ENCODE measurements at places on chromosomes 5 and 9.

DNA sequence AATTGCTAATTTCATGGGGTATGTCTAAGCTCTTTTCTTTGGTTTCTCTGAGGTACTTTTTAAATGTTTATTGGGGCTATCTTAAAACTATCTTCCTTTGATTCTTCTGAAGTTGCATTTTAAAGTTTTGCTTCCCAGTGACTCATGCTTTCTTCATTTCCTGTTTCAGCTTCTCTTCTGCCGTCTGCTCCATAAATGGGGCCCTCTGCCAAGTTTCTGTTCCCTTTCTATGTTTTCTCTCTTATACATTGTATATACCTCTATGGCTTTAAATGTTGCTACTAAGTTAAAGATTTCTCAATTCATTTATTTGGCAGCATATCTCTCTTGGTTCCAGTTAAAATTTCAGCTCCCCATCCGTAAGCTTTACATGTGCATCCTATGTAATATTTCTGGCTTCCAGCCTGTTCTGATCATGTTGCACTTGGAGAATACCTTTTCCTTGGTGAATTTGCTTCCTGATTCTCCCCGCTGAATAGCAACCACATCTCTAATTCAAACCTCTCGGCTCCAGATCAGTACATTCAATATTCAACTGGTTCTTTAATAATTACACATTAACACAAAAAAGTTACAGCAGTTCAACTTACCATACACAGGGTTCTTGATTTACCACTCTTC, 125.3 kb downstream of the ST8SIA4 start:
- DNase-seq, result no peak

GRCh38 chr5:42779083-42779482, 22.5 kb downstream of the CCDC152 start:
- no peak for DNase-seq

DNA sequence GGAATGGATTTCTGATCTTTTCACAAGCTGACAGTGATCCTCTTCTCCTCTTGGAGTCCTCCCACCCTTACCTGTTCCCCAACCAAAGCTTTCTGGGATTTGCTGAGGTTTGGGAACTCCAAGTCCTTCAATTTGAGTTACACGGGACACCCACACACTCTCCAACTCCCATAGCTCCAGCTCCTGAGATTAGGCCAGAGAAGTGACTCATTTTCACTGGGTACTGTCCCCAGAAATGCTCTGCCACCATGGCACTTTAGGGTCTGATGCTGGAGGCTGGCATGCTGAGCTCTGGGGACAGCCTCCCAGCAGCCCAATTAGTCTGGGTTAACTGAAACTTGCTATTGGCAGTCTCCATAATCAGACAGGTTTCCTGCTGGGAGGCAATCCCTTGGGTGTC, 14.0 kb upstream of the HRCT1 start:
- no peak for DNase-seq

GRCh38 chr9:98040212-98040611, 16.3 kb upstream of the NANS start:
- no peak for DNase-seq

DNA sequence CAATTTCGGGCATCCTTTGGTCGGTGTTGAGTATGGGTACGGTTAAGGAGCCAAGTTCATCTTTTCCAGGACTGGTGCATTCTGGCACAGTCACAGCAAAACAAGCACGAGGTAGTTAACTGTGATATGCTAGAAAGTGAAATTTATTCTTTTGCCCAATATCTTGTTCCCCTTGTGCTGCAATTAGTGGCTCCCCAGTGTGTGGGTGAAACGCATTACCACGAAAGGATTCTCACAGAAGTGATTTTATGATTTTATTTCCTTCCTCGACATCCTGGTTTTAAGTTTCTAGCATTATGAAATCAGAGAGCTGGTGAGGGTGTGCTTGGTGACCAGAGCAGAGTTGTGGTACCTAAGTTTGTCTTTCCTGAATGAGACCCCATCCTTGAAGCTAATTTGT, 1.5 kb downstream of the FRMPD1 start:
- DNase-seq, result no peak

DNA sequence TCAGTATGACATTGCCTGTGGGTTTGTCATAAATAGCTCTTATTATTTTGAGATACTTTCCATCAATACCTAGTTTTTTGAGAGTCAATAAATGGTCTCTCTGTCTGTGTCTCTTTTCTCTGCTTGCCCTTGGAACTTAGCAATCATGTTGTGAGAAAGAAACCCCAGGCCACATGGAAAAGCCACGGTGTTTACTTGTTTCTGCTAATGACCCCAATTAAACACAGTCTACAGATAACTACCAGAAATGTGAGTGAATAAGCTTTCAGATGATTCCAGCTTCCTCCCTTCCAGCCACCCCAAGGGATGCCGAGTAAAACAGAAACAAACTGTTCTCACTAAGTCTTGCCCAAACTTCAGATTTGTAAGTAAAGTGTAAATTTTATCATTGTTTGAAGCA, 584.9 kb downstream of the MAT2B start:
- DNase-seq, result no peak

- DNase-seq, result no peak
Measured at GRCh38 chr9:76603448-76603895, 144.5 kb downstream of the GCNT1 start.

DNA sequence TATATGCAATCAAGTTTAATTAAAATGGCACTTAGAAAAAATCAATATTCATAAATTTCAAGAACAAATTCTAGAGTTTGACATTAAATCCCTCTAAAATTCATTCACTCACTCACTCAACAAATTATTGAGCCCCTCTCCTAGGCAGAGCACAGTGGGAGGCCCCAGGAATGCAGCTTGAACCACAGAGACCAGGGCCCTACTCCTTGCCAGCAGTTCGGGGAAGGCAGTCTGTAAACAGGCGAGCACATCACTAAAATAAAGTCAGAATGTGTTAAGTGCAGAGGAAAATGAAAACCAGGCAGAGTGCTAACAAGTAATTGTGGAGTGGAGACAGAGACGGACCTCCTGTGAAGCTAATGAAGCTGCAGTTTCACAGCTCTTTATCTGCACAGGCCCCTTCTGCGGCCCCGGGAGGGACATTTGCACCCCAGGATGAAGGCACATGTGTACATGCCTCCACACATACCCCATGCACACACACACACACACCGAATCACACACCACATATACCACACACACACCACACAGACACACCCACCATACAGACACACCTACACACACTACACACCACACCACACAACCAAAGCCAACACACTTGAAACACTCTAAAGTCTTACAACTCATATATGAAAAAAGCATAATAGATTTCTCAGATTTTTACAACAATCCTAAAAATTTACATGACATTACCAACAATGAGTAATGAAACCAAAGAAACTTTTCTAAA, 40.5 kb downstream of the BHMT start:
- DNase-seq, result no peak

DNA sequence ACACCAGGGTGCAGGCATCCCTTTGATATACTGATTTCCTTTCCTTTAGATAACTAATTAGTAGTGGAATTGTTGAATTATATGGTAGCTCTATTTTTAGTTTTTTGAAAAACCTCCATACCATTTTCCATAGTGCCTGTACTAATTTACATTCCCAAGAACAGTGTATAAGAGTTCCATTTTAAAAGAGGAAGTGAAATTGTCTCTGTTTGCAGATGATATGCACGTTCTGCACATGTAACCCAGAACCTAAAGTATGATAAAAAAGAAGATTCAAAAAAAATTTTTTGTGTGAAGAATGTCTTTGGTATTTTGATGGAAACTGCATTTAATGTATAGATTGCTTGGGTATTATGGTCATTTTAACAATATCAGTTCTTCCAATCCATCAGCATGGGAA, 424.0 kb upstream of the CCNH start:
- DNase-seq, result no peak

DNA sequence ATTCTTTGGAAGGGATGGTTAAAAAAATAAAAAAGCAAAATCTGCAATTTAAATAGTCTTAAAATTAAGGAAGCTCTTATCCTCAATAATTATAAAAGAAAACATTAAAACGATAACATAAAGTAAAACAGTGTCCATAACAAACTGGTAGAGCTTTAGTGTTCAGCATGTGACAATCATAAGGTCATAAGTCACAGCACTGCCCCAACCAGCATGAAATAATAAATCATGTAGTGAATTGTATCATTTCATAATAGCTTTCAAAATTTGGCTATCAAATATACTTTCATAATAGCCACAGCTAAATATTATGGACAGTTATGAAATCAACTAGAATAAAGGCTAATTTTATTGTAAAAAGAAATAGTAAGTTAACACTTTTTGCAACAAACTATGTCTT, 10.0 kb downstream of the NR3C1 start:
- DNase-seq, result no peak

DNA sequence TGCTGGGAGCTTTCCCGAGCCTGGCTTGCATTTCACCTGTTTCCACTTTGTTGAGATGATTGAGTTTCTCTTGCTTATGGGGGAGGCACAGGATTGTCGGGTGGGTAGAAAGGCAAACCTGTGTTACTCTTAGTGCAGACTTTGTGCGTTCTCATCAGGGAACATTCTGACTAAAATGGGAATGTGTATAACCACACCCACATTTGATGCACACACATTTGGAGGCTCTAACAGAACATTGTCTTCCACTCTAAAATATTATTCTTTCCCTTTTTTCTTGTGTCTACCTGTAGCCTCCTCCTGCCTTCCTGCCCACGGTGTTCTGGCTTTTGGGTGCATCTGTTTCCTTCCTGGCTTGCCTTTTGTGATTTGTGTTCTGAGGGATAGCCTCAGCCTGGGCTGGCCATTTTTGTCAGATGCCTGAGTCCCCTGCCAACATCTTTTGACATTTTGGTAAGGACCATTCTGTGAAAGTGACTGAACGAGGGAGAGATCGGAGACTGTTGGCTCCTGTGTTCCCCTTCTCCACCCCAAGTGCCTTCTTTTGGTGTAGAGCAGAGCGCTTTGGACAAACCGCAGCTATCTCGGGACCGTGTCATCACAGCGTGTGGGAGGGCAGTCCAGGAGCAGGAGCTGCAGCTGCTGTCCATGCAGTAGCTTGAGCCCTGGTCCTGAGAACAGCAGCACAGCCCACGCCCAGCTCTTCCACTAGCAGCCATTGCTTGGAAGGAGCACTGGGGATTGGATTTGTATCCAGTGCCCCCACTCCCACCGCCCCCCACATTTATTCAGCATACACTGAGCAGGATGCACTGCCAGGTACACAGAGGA, 101.4 kb downstream of the ARHGAP26 start:
- DNase-seq, result no peak

DNA sequence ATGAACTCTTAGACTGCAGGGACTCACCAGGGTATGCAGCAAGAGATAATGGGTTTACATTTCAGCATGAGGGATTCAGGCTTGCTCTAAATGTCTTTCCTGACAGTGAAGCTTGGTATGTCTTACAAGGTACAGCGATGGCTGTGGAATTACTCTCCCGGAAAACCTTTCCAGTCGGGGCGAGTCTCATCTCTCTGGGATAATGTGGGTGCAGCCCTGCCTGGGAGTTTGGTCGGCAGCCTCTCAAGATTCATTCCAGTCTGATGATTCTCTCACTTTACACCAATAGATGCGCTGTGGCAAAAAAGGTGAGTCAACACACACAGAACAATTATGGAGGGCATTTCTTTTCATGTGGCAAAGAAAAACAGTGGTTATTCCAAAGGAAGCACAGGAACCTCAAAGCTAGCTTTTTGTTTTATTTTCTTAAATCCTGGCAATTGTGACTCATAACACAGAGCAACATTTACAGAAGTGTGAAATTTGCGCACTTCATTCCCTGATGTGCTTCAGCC, 190.3 kb downstream of the DCP2 start:
- DNase-seq, result no peak

DNA sequence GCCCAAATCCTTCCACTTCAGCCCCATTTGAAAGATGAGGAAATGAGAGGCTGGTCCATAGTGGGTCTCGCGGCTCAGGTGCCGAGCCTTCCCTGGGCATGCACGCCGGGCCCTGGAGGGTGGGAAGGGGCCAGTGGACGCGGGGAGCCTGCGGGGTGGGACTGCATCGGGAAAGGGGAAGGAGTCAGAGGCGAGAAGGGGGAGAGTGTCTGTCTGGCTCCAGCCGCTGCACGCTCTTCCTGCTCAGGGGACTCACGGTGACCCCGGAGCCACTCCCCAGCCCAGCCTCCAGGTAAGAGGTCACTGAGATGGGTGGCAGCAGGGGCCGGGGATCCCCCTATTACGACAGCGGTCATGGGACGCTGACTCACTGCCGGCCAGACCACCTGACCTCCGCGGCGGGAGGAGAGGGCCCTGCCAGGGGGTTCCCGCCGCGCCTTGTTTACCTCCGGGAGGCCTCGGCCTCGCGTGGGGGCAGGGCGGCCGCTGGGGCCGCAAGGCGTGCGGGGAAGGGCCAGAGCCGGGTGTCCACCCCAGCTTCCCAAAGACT, 1.9 kb upstream of the SQSTM1 start:
- DNase-seq, result no peak

DNA sequence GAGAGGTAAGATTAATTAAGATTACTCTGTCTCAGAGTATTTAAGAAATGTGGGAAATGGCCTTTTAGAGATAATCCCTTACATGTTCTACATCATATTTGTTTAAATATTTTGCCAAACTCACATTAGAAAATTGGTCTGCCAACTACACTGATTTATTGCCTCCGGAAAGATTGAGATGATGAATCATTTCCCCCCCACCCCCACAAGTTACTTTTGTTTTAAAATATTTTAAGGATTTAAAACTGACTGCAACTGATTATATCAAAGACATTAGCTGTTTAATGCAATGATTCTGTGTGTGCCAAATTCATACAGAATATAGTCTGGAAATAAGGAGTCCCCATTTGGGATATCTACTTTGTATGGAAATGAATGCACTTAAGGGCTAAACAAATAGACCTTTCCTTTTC, 674.4 kb downstream of the PRR16 start:
- no peak for DNase-seq

DNA sequence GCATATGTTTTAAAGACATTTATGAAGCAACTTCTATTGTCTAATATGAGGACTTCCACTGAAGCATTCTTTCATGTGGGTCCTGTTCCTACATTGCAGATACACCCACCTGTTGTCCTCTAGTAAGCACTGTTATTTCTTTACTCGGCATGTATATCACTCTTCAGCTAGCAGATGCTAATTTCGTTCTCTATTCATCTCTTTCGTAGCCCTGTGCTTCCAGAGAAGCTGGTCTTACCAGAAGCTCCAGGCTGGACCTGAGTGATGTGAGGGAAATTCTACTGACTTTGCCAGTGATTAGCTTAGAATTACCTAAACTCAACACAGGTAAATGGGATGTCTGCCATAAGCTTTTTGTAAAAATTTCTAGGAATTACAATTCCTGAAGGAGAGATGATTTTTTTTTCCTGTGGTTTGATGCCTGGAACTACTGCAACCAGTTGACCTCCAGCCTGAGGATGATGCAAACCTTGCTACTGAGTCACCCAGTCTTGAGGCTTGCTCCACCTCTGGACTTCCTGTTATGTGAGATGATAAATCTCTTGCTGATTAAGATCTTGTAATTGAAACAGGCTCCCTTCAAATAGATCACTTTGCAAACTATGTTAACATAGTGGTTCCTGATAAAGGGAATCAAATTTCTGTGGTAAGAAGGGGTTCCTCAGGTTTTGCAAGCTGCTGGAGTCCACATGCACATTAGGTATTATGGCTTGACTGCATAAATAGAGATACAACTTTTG, 52.2 kb upstream of the SPINK5 start:
- no peak for DNase-seq

All from NCI-H2029 treated with DMSO at 0.1 percent for 48 hours (cell line).